ENCODE measurements at places on chromosomes 16 and 17.

- DNase-seq = peak; percentile 73
Observed at GRCh38 chr17:57522042-57523005, 222.8 kb downstream of the CCDC182 start.

GRCh38 chr16:642189-643049 lies 791 bp downstream of the MCRIP2 start:
- DNase-seq = peak; percentile 76

DNA sequence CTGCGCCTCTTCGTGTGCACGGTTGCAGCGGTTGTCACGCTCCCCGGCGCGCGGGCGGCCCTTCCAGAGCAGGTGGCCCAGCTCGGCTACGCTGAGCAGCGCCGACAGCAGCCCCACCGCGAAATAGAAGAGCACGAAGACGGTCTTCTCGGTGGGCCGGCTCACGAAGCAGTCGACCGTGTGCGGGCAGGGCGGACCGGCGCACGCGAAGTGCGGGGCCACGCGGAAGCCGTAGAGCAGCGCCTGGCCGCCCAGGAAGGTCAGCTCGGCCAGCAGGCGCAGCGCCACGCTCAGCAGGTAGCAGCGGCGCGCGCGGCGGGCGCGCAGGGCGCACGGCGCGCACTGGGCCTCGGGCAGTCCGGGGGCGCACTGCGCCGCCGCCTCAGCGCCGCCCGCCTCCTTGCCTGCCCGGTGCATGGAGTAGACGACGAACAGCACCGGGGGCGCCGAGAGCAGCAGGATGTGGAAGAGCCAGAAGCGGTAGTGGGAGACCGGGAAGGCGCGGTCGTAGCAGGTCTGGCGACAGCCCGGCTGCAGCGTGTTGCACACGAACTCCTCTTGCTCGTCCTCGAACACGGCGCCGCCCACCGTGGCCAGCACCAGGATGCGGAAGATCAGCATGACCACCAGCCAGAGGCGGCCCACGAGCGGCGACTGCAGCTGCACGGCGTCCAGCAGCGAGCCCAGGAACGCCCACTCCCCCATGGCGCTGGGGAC lies 1.3 kb downstream of the GJD3 start:
- DNase-seq = peak; percentile 12

DNA sequence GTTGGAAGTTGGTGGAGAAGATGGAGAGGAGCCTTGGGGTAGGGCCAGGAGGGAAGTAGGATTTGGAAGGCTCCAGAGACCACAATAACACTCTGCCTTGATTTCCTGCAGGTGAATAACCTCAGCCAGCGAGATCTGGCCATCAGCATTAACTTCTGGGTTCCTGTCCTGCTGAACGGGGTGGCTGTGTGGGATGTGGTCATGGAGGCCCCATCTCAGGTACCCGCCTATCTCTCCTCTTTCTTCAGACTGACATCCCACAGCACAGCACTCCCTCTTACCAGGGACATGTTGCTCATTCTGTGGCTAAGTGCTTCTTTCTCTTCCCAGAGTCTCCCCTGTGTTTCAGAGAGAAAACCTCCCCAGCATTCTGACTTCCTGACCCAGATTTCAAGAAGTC lies 4.9 kb downstream of the COX6A2 start:
- no peak for DNase-seq

DNA sequence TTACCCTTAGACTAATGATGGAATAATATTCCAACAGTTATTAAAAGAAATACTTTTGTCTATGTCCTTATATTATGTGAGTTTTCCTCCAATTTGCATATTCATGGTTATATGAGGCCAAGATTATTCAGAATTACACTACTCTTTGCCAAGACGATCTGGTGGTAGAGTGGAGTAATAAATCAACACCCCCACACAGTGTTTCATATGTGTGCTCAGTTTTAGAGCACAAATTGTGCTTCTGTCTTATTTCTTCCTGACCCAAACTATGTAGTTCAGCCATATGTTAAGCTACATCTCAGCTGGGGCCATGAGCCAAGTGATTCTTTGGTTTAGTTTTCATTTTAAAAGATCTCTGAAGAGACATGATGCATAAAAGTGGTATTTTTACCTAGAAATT lies 26.9 kb upstream of the PPM1E start:
- DNase-seq = no peak

- no peak for DNase-seq
Observed at GRCh38 chr16:86697715-86698114, 119.4 kb downstream of the FOXL1 start.

DNA sequence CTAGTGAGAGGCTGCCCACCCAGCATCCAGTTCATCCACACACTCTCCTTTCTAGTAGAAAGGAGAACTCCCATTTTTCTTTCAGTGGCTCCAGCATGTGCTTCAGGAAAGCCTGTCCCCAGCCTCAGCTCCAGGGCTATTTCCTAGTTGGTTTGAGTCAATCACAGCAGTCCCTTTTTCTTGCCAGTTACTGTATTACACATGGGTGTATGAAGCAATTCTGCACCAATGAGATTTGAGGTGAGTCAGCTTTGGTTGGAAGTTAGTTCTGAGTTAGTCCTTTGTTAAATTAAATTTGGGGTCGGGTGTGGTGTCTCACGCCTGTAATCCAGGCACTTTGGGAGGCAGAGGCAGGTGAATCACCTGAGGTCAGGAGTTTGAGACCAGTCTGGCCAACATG lies 24.8 kb downstream of the RAD51D start:
- peak; percentile 59 for DNase-seq

GRCh38 chr16:1154887-1155331 lies 2.0 kb downstream of the CACNA1H start:
- no peak for DNase-seq

- DNase-seq = peak; percentile 42
Observed at GRCh38 chr16:46629331-46630219, 8.4 kb upstream of the SHCBP1 start.

DNA sequence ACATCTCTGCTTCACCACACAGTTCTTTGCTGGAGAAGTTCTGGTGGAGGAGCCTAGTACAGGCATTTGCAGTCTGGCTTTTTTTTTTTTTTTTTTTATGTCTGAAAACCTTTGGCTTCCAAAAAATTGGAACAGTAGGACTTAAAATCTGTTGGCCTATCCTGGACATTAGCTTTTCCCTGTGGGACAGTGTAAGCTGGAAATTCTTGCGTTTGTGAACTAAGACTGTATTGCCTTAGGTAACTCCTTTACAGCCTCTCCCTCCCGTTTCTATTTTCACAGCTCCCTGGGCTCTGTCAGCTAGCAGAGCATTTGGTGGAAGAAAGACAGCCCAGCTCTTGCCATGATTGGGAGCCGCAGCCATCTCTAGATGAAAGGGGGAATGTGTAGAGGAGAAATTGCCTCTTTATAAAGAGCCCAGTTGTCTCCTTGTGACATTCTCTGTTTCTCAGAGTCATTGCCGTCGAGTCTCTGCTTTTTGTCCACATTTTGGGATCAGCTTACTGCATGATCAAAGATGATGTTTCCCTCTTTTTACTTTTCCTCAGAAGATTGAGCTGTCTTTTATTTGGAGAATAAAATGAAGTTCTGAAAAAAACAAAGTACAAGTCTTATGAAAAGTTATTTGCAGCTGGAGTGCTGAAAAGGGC lies 227.5 kb downstream of the SPECC1 start:
- no peak for DNase-seq

DNA sequence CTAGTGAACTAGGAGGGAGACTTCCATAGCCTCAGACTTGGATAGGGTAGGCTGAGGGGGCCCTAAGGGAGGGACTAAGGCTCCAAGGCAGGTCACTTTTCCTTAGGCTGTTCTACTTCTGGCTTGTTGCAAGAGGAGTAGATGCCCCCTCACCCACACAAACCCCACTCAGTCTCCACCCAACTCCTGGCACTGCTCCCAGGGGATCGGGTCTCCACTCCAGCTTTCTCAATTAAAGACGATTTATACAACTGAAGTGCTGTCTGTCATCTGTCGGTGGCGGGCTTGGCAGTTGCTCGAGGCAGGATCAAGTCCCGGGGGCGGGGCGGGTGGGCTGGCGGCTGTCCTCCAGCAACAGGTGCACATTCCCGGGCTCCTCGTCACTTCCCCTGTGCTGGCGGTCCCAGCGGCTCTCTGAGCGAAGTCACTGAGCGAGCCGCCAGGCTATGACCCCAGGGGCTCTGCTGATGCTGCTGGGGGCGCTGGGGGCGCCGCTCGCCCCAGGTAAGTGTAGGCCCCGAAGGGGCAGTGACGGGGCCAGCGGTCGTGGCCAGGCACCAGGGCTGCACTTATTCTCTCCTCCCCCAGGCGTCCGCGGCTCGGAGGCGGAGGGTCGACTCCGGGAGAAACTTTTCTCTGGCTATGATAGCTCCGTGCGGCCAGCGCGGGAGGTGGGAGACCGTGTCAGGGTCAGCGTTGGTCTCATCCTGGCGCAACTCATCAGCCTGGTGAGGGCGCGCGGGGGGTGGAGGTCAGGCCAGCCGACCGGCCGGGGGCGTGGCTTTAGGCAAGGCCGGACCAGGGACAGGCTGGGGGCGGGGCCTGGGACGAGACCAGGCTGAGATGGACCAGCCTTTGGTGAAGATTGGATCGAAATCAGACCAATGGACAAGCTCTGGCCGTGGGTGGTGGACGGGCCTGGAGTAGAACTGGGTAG lies at the start of gene CHRNB1:
Gene CHRNB1, plus strand, starts transcription at position 380 of the 937 bp plus-strand sequence. Its CDS starts 67 bp downstream, at position 447.
- no peak for DNase-seq

DNA sequence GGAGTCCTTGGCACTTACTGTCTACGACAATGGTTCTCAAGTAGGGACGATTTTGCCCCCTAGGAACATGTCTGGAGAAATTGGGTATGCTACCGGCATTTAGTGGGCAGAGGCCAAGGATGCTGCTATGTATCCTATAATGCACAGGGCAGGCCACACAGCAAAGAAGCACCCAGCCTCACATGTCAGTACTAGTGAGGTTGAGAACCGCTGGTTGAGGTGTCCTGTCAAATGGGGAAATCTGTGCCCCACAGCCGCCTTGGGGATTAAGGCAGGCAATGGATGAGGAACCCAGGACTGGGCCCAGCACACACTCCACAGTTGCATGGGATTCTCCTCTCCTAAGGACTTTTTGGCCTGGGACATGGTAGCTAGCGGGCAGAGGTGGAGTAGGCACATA lies 86.7 kb upstream of the TOB1 start:
- no peak for DNase-seq

DNA sequence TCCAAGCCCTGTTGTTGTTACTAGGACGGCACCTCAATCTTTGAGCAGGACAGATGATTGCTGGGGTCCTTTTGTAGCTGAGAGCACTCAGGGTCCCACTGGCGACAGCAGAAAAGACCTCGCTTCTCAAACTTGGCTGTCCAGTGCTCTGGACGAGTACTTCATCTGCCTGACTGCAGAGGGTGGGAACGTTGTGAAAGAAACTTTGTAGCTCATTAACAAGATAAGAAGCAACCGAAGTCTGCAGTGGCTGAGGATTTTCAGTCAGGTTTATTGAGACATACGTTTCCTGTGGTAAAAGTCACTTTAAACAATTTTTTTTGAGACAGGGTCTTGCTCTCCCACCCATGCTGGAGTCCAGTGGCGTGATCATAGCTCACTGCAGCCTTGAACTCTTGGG lies 191.7 kb downstream of the PRKCB start:
- DNase-seq = no peak

- DNase-seq = no peak
Observed at GRCh38 chr17:48627118-48627597, 1.0 kb upstream of the HOXB9 start.

- no peak for DNase-seq
Observed at GRCh38 chr16:58440131-58440530, 47.9 kb downstream of the GINS3 start.

DNA sequence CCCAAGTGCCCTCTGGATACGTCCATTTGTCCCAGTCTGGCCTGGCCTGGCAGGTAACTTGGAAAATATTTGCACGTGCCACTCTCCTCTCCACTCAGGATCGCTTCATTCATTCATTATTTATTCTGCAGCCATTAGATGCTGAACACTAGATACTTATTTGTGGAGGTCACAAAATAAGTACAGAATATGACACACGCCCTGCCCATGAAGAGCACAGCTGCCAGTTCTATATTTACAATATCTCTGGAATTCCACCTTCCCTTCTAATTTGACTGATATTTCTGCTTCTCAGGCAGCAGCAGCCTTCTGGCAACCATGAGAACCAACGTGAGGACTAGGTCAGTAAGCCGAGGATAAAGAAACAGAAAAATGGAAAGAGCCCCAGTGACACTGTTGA lies 20.9 kb downstream of the TRIM16 start:
- no peak for DNase-seq

DNA sequence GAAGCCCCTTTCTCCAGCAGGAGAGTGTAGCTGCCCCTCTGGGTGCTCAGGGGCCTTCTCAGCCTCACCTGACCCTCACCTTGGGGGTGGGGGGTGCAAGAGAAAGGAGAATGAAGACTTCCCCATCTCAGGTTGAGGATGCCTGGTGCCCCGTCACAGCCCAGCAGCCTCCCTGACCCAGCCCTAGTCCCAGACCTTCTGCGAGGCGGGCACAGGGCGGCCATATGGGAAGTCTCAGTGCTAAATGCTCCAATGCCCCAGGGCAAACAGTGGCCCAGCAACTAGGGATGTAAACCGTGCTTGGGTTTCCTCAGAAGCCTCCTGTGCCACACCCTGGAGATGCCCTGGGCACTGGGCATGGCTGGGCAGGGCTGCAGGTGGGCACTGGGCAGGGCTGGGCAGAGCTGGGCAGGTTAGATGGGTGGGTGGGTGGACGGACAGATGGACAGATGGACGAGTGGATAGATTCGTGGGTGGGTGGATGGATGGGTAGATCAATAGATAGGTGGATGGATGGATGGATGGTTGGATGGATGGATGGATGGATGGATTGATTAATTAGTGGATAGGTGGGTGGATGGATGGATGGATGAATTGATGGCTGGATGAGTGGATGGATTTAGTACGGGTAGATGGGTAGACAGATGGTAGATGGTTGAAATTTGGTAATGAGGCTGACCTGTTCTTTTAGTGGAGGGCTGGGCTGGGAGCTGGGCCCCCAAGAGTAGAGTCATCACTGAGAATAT lies 16.8 kb downstream of the TPSD1 start:
- no peak for DNase-seq

DNA sequence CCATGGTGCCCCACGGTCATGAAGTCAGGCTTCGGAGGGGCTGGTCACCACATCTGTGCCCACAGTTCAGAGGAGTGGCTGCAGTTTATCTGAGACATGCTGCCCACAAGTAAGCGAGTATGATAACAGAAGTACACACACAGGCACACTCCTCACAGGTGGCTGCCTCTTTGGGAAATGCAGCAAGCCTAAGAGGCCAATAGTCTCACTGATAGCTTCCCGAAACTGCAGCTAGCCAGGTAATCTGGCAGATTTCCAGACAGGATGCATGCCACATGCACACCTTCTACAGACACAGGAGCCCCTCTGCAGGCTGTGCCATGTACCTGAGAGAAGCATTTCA lies 12.6 kb upstream of the GFOD2 start:
- no peak for DNase-seq

- no peak for DNase-seq
Observed at GRCh38 chr16:23186171-23186570, 3.6 kb downstream of the SCNN1G start.

- DNase-seq = no peak
Observed at GRCh38 chr16:31807086-31807485, 66.5 kb upstream of the ZNF267 start.

DNA sequence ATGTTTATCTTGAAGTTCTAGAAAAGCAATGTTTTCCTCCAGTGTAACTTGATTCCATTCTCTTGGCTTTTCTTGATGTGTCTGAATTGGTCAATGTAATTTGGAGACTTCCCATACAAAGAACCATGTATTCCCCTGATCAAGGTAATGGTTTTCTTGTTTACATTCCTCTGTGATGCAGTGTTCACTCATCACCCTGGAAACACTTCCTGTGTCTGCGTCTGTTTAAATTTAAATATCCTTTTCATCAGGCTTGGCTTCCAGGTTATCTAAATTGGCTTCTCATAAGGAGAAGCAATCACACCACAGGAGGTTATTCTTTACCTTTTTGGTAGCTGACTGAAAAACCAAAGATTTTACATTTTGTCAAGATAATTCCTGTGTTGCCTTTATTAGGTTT lies 237.3 kb upstream of the WSCD1 start:
- no peak for DNase-seq
